ENCODE measurements at places on chromosomes 16 and 17.

GRCh38 chr17:77106874-77107358 is 33.9 kb upstream of the SEC14L1 start:
- DNase-seq = no peak

GRCh38 chr17:16939208-16939576 is 32.7 kb downstream of the TNFRSF13B start:
- DNase-seq = no peak

DNA sequence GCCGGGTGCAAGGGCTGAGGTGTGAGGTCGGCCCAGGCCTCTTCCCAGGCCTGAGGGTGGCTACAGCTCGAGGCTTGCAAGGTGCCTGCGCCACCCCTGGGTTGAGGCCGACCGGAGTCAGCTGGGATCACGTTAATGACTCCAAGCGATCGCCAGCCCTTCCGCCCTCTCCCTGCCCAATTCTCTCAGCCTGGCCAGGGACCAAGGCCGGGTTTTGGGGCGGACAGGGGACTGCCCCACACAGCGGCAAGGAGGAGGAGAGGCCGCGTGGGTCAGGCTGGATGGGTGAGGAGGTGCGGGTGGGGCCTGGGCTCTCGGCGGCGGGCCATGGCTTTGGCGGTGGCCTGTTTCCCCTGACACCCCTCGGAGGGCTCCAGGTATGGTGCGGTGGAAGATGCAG is 3.2 kb upstream of the WDR24 start:
- no peak for DNase-seq

- DNase-seq = no peak
Observed at GRCh38 chr17:4849011-4849536, 15.9 kb downstream of the MINK1 start.

DNA sequence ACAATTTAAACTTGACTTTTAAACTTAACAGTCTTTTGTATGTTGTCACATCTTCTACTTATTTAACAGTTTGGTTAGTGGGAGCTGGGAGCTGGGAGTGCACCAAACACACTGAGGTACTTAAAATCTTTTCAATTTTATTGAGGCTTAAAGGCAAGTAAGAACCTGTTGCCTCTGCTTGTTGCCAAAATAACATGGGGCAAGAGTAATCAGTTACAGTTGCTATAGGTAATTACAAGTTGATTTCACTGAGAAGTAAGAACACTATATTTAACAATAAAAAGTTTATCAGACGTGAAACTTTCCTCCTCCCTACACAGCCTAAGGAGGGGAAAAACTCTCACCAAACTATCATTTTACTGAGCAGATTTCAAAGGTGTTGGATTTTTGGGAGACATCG is 135.2 kb downstream of the FTO start:
- no peak for DNase-seq

- DNase-seq = no peak
Observed at GRCh38 chr17:39899215-39899614, 19.2 kb downstream of the GSDMB start.

DNA sequence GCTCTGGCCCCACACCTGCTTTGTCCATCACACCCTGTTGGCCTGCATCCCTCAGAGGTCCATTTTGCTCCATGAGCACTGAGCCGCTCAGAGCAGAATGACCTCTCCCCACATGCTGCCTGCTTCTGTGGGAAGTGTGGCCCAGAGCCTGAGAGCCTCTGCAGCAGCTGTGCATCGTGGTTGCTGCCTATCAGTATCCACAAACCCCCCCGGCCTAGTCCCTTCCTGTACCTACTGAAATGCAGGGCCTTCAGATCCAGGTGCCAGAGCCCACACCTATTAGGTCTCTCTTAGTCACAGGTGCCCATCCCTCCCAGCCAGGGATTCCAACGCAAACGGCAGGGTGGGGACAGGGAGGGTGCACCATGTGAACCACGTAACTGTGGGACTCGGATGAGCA is 16.6 kb upstream of the TRPV3 start:
- DNase-seq = no peak

DNA sequence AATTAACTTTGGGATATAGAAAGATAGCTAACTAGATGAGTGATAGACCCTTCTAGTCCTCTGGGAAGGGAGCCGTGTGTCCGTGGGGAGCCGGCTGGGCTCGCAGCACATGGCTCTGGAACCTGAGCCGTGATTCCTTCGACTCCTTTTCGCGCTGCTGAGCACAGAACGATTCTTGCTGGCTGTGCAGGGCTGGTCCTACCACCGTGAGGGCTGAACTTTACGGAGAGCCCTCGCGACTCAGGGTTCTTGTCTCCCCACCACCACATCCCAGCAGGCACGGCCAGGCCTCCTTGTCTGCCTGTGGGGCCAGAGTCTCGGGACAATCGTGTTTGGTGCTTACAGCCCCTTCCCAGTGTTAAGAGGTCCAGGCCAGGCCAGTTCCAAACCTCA is 13.8 kb upstream of the TCF25 start:
- no peak for DNase-seq

- no peak for DNase-seq
Observed at GRCh38 chr16:19833176-19833575, 51.5 kb downstream of the GPRC5B start.

- no peak for DNase-seq
Observed at GRCh38 chr16:2962334-2963073, 1.6 kb upstream of the KREMEN2 start.

DNA sequence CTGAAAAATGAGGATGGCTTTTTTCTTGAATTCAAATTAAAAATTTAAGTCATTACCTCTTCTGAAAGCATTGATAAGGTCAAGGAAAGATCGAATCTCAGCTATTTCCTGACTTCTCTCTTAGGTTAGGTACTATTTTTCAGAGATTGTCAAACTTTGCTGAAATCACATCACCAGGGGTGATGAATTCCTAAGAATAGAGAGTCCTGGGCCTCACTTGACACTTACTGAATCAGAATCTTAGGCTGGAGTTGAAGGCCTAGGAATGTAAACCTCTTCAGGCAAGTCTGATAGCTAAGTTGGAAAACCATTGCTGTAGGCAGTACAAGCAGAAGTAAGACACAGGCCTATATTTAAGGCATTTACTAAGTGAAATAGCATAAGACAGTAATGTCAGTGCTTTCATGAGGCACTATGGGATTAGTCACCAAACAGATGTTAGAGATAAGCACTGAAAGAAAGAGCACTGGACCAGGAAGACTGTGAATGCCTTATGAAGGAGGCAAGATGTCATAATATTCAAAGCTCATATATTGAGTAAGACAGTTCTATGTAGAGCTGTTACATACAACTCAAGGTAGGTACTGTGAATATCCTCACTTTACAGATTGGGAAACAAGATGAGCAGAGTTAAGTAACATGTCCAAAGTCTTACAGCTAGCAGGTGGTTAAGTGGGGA is 21.5 kb downstream of the DCAF7 start:
- DNase-seq = no peak

- DNase-seq = no peak
Observed at GRCh38 chr16:21713549-21714368, 50.0 kb downstream of the OTOA start.

- no peak for DNase-seq
Observed at GRCh38 chr16:79192904-79193303, 407.6 kb downstream of the MAF start.

- DNase-seq = no peak
Observed at GRCh38 chr17:33297643-33298042, 4.5 kb upstream of the ASIC2 start.

- DNase-seq = no peak
Observed at GRCh38 chr16:51559901-51560300, 408.8 kb upstream of the SALL1 start.

DNA sequence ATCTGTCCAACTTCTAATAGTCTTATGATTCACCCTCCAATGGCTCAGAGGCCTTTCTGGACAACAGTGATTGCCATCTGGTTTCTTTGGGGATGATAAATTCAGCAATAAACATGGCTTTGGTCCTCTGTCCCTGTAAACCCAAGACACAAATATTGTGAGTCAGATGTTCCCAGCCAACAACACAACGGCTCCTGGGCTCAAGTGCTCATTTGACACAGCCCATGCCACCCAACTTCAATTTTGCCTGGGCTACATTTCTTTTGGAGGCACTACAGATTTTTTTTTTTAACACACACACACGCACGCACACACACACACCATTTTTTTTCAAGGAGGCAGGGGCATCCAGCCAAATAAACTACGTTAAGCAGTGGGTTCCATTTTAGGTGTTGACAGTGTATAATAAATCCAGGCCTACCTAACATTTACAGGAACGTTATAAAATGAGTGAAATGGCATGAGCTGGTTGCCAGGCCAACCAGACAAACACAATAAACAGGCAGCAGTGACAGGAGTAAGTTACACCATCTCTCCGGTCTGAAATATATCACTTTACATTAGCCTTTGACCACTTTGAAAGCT is 939.9 kb upstream of the SOX9 start:
- no peak for DNase-seq

DNA sequence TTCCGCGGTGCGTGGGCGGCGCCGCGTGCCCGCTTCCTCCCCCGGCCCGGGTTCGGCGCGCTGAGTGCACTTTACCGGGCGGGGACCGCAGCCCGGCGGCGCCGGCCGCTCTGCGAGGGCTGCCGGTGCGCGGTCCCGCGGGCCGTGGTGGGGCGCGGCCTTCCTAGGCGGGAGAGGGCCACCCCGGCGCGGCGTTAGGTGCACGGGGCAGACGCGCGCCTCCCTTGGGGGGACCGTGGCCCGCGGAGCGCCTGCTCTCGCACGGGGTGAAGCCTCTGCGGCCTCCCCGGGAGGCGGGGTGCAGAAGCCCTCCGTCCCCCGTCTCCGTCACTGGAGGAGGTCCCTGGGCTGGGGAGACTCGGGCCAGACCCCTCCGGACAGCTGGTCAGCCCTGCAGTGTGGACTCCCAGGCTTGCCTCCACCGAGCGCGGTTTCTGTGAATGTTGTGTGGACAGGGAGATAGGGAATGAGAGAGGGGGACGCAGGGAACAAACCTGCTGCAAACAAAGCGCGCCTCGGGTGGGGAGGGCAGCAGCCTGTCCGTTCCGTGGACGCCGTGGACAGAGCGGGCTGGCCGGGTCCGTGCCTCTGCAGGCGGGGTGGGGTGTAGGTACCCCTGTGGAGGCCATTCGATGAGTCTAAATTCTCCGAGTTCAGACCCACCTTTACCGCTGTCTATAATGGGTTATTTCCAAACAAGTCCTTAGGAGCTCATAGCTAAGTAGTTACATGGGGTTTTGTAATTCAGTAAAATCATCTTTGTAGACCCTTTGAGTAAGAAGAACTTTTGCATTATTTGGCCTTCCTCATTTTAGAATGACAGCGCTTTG is 721 bp downstream of the TBCD start:
- no peak for DNase-seq

DNA sequence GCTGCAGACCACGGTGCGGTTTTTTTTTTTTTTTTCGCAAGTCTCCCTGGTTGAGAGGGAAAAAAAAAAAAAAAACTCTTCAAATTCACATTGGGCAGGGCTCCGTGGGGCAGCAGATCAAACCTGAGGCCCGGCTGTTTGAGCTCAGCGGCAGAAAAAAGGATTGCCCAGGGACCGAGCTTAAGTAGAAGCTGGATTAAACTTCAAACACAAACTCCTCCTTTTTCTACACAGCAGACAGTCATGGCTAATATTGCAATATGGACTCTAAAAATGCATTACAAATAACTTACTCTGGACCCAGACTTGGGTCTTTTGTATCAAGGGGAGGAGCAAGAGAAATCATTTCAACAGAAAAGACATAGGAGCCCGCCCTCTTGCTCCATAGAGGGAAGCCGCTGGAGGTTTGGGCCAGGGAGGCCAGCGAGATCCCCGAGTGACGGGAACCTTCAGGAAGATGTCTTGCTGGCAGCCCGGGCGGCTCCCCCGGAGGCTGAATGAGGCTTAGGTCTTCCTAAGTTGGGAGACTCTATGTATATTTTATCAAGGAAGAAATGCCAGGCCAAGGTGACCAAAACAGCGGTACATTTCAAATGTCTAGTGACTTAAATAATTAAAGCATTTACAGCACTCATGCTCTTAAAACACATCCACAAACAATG is 167.7 kb downstream of the ZNF423 start:
- DNase-seq = no peak

DNA sequence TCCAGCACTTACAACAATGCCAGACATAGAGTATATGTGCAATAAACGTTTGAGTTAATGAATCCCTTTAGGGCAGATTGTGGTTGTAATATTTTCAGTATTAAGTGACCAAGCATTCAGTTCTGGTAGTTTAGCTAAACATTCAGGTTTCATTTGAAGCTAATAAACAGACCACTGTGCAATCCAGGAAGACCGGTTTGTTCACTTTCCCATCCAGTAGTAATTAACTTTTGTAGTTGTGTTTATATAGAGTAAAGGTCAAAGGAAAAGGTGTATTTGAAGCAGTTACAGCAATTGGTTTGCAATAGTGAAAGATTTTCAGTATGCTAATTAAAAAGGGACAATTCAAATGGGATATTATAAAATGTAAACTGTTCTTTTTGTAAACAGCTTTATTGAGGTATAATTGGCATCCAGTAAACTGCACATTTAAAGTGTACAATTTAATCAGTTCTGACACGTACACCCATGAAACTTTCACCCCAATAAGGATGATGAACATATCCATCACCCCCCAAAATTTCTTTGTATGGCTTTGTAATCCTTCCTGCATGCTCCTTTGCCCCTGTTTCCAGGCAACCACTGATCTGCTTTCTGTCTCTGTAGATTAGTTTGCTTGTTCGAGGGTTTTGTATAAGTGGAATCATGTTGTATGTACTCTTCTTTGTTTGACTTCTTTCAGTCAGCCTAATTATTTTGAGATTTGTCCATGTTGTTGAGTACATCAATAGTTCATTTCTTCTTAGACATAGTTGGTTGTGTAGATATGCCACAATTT is 26.3 kb downstream of the MRTFB start:
- no peak for DNase-seq

DNA sequence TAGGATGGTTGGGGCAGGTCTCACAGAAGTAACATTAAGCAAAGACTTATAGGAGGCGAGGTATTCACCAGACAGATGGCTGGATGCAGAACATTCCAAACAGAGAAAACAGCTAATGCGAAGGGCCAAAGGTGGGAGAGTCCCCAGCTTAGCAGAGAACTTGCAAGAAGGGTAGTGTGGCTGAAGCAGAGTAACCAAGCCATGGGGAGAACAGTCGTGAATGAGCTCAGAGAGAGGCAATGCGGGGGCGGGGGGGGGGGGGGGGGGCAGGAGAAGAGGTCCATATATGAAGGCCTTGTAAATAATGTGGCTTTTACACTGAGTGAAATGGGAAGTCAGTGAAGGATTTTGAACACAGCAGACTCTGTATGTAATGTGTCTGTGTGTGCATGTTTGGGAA is 81.3 kb downstream of the SMG6 start:
- DNase-seq = no peak
